Stomach (tissue), 19 donors: ENCODE measurements at places on chromosomes 3 and 15. TPM values are rescaled to one million over a fixed set of nuclear protein-coding genes. Genes with fewer than 3 reads are reported as not detected.

LINGO1 gene
- not detected for total RNA-seq

RLBP1 gene
- total RNA-seq, result not detected

IQCF5 gene
- not detected for total RNA-seq

PPARG gene
- total RNA-seq, result 31.2 TPM

ACAN gene
- 0.72 TPM for total RNA-seq

SNTN gene
- not detected for total RNA-seq

CHRD gene
- total RNA-seq, result 9.2 TPM

BTD gene
- total RNA-seq, result 2.9 TPM

RHO gene
- not detected for total RNA-seq

PPP1R14D gene
- 2.2 TPM for total RNA-seq

RAD54L2 gene
- 41.7 TPM for total RNA-seq

POTEB3 gene
- total RNA-seq, result not detected

LSM3 gene
- 2.2 TPM for total RNA-seq

SIDT1 gene
- 2.7 TPM for total RNA-seq

DPPA2 gene
- not detected for total RNA-seq

CIB1 gene
- 62.9 TPM for total RNA-seq

CHRM5 gene
- not detected for total RNA-seq

PLA2G4D gene
- total RNA-seq, result not detected

MINAR1 gene
- 1.3 TPM for total RNA-seq

NRROS gene
- not detected for total RNA-seq

CASR gene
- 0.37 TPM for total RNA-seq

ROPN1 gene
- total RNA-seq, result not detected
